CD4-positive, alpha-beta T cell treated with Interleukin-6 at 100 ng/mL for 8 hours (primary cell): ENCODE measurements at places on chromosomes 16 and 17.

DNA sequence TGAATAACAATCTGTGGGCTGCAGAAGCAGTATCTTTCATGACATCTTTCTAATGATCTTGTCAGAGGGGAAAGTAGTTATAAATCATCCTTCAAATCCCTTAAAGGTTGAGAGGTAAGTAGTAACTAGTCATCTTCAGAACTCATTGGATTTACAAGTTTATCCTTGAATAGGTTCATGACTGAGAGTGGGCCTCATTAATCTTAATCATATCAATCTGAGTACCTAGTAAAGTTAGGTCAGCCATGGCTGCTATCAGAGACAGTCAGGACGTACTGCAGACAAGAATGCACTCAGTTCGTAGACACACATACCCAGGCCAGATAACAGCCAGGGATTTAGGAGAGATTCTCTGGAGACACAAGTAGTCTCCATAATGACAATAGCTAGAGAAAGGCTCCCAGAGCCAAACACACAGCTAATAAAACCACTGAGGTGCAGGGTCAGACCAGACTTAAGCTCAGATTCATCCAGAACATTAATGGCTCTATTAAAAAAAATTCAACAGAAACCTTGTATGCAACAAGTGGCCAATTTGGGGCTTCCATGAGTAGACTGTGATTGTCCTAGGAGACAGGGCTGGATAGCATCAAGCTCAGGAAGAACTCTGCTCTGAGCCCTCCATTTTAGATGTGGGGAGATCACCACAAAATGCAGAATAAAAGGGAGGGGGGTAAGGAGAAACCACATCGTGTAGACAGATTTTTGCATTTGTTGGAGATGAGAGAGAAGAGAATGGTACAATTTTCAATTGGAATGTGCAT is 65.8 kb downstream of the TBX4 start:
- DNase-seq, result no peak

GRCh38 chr16:89709716-89710432 is 8.4 kb upstream of the SPATA2L start:
- no peak for DNase-seq

- no peak for DNase-seq
These were observed 69.3 kb downstream of the STXBP4 start for GRCh38 chr17:55037828-55038227.

- DNase-seq, result no peak
These were observed 5.6 kb upstream of the WDR45B start for GRCh38 chr17:82653651-82654528.

DNA sequence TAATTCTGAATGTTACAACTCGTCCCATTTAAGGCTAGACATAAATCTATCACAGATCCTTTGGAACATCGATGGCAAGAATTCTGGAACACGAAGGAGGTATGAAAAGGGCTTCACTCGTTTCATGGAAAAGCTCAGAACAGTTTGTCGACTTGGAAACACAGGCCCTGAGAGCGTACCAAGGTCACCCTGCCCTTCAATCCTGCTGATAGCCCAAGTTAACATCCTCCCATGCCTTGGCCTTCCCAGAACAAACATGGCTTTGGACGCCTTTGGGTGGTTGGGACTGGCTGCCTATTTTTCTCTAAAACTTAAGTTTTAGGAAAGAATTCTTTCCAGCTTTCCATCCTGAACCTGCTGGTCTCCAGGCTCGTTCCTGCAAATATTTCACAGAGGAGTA is 396.1 kb downstream of the MAF start:
- DNase-seq, result no peak

- no peak for DNase-seq
These were observed 2.3 kb downstream of the TP53 start for GRCh38 chr17:7684851-7685532.
